IPS-NIHi11 (cell line): ENCODE measurements at places on chromosomes 11 and 22.

DNA sequence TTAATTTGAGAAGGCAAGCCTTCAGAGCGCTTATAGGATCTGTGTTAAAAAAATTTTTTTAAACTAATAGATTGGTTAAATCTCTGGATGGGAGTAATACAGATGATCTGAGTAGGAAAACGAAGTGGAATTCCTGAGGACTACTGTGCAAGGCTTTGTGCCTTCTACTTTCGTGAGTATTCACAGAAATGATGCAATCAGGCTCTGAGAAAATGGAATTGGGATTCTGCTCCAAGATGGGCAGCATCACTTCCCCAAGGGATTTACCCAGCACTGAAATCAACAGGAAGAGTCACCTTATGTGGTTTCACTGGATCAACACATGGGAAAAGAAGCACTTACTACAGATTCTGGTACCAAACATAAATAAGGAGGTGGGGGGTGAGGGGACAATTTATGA, 12.5 kb downstream of the KMT5B start:
- DNase-seq, result no peak

GRCh38 chr11:131668500-131669400, 298.3 kb downstream of the NTM start:
- DNase-seq, result peak; percentile 80

- DNase-seq, result no peak
These were observed 17.9 kb upstream of the HYLS1 start for GRCh38 chr11:125869521-125869920.

- DNase-seq, result no peak
These were observed 314.7 kb upstream of the SORL1-AS1 start for GRCh38 chr11:121767433-121767832.

DNA sequence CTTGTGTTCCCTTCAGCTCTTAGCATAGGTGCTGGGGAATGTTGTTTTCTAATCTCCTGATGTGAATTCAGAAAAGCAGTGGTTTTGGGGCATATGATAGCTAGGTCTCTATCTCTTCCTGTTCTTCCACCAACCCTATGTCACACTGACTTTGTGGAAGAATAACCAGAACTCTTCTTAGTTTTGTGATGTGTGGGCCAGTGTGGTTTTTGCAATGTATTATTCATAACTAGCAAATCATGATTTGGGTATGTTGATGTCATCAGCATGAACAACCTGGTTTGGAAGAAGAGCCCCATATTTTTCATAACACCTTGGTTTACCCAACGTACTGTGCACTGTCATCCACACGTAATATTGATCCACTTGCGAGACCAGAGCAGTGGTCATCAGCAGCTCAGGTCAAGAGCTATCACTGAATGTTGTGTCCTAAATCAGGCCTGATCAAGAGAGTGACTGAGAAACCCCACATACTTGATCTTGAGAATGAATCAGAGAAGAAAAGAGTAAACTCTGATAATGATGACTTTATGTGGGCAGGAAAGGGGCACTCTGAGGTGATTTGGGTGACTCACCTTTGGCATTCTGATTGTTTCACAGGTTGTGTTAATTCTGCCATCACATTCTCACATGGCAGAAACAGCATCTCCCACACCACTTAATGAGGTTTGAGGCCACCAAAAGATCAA, 19.4 kb upstream of the MS4A6E start:
- DNase-seq, result no peak

DNA sequence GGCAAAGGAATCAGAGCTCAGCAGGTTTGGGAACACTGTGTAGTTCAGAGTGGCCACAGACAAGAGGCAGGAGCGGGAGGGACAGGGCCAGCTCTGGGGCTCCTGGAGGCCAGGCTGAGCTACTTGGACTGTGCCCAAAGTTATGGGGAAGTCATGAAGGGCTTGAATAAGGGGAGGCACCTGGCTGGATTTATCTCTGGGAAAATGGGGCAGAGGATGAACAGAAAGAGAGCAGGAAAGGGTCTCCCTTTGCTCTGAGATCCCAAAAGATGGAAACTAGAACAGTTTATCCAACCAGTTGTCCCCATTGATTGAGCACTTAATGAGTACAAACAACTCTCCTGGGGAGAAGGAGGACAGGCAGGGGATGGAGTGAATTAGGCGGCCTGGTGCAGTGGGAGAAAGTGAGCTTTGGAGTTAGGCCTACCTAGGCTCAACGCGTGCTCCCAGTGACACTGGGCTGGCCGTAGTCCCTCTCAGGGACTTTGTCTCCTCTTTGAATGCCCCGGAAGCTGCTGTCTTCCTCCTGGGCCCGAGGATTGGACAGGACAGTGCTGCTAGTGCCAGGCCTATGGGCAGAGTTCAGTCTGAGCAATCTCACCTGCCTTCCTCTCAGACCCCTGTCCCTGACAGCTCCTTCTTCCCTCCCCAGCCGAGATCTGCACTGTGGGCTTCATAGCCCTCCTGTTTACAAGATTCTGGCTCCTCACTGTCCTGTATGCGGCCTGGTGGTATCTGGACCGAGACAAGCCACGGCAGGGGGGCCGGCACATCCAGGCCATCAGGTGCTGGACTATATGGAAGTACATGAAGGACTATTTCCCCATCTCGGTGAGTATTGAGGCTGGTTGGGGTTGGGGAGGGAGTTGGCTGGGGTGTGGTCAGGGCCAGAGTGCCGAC, 2.0 kb downstream of the MOGAT2 start:
- no peak for DNase-seq

DNA sequence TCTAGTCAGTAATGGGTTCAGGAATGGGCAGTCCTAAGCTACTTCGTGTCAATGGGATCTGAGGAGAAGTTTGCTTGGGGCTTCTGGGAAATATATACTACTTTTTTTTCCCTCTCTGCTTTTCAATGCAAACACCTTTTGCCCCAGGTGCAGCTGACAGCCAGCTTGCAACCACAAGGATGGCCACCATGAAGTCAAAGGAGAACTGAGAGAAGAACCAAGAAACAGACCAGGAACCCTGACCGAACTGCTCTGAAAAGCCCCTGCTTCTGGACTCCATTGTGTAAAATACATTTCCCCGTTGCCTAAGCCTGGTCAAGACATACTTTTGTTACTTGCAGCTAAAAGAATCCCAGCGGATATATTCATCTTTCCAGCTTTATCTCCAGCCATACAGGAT, 20.1 kb upstream of the CD44 start:
- no peak for DNase-seq

DNA sequence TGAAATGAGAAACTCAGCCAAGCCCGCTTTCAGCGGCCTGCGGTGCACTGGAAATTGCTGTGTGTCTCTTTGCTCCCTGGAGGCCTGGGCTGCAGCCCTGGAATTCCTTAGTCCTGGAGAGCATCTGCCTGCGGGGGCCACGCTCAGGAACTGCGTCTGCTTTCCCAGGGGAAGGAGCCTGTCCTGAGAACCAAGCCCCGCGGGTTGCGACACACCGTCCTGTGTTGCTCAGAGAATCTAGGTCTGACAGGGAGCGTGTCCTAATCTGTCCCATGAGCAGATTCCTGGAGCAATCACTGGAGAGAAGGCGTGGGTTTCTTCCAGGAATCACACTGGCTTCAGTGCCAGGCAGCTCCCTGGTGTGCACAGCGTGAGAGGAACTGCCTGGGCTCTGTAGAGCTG, 708.1 kb downstream of the BRD1 start:
- peak; percentile 51 for DNase-seq

DNA sequence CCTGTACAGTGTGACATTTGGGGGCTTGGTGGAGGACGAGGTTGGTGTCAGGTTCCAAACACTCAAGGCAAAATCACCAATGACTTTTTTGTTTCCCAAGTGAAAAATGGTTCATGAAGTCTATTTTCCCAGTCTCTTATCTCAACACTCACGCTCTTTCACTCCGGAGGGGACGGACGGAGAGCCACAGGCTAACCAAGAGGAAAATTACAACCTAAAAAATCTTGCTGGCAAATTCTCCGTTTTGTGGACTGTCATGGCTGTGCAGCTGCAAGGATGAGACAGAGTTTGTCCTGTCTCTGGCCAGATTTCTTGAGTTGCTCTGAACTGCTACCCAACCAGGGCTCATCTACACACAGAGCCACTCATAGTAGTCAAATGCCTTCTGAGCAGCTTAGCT, 101.2 kb downstream of the ABTB2 start:
- DNase-seq, result no peak

DNA sequence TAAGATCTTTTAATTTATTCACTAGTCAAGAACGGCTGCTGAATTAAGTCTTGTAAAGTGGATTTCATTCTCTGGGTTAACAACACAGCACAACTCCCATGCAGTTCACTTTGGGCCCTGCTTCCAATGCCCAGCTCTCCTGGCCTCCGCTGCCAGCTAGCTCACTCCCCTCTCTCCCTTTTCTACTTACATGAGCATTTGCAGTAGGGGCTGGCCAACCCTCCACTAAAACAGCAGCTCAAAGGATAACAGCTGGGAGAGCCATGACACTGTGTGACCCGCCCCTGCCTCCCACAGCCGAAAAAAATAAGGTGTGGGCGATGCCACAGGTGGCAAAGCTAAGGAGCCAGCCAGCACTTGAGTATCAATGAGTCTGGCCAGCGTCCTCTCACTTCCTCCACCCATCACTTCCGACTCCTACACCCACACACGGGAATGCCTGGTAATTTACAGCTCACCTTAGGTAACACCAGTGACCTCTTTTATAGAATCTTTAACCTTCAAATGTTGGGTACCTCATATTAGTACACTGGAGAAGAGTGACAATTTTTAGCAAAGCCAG, 56.8 kb downstream of the DGCR2 start:
- no peak for DNase-seq

- DNase-seq, result no peak
These were observed 1178.3 kb downstream of the LRRC4C start for GRCh38 chr11:40281052-40281580.

DNA sequence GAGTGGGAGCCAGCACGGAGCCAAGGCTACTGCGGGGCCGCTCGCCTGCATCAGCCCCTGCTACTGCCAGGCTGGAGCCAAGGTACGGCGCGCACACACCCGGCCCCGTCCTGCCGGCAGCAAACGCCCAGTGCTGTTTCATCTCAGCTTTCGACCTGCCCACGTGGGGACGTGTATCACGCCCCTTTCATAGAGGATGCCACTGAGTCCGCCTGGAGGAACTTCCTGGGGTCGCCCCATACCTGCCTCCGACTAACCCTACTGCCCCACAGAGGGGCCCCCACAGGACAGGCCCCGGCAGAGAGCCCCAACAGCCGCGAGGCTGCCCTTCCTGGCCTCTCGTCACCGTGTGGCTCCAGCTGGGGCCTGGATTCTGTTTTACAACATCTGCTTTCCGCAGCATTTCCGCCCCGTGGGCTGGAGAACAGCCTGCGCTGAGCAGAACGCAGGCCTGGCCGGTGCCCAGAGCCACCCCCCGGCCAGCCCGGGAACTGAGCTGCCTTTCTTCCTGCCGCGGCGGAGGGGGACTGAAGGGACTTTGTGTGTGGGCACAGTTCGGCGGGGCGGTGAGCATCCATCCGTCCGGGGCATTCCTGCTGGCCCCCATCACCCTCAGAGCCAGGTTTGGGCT, 22.9 kb upstream of the ARHGAP8 start:
- no peak for DNase-seq

- no peak for DNase-seq
These were observed 26.9 kb upstream of the USP47 start for GRCh38 chr11:11814614-11815452.
